Thymus (tissue), 14 donors: ENCODE measurements at places on chromosomes 7 and 10. TPM values are rescaled to one million over a fixed set of nuclear protein-coding genes. Genes with fewer than 3 reads are reported as not detected.

DNA sequence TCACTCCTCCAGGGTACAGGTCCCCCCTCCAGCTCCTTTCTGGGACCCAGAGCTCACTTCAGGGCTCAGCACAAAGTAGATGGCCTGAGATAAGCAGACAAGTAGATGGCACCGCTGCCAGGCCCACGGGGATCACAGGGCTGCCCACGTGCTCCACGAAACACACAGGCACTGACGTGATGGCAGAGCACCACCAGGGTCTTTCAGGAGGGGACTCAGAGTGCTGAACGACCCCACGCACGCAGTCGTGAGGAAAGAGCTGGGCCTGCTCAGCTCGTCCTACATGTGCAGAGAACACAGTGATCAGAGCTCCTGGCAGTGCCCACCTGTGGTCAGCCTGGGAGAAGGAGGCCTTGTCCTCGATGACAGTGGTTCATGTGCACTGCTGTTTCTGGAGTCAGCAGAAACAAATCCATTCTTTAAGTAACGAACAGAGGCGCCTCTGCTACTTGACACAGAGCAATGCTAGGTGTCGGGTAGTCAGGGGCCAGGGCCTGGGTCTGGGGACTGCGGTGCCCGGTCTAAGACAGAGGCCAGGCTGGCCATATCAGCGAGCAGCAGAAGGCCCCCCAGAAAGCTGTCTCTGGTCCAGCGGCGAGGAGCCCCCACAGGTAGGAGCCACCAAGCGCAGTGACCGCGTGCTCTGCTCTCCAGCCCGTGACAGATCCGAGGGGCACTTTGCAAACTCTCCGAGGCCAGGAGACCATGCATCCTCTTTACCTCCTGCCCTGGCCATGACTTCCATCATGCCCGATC is 129.8 kb upstream of the FAM20C start:
- no peak for DNase-seq

GRCh38 chr7:55592492-55592891 is 20.2 kb upstream of the VOPP1 start:
- no peak for DNase-seq

GRCh38 chr7:93812061-93812460 is 78.5 kb downstream of the TFPI2 start:
- no peak for DNase-seq

The EEPD1 gene
- 32.8 TPM for total RNA-seq

The UCMA gene
- 0.52 TPM for total RNA-seq
